ENCODE measurements at places on chromosomes 16 and 17. TPM values are rescaled to one million over a fixed set of nuclear protein-coding genes. Genes with fewer than 3 reads are reported as not detected.

GNG13 gene
- total RNA-seq: not detected

PTX4 gene
- not detected for total RNA-seq

DNA sequence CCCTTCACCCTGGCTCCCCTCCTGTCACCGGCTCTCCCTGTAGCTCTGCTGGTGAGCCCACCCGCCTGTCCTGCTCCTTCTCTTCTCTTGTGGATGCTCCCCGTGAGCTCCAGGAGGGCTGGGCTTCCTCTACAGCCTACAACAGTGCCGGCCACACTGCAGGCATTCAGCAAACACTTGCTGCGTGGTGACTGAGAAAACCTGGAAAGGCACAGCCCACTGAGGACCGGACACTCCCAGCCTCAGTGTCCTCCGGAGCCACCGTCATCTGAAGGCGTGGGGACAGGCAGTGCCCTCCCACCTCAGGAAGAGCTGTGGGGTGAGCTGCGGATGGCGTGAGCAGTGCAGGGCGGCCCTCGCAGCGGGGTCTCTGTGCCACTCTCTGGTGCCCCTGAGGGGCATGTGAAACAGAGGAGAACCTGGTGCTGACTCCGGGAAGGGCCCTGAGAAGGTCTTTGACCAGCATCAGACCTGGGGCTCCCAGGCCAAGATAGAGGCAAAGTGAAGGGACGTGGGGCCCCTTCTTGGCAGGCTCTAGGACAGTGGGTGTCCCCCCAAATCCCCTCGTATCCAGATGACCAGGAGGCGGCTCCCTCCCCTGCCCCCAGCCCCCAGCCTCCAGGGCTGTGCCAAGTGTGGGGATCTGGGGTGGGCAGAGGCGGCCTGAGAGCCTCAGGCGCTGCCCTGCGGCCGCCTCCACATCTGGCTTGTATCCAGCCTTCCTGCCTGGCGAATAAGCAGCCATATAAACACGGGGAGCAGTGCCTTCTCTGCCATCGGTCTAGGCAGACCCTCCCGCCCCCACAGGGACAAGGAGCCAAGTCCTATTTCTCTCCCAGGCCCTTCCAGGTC, 44.0 kb upstream of the PABPN1L start:
- no peak for DNase-seq
- H3K4me1 ChIP-seq: no peaks in the 10 kb centered on the region
- H3K27me3 ChIP-seq: peaks cover 5% of the 10 kb centered on the region
- no peak overlapping the region for H3K4me3 ChIP-seq
- no peak overlapping the region for H3K27ac ChIP-seq

- peak; percentile 69 for DNase-seq
- no peaks in the 10 kb centered on the region for H3K36me3 ChIP-seq
- no peaks in the 10 kb centered on the region for H3K27me3 ChIP-seq
- no peaks in the 10 kb centered on the region for H3K4me1 ChIP-seq
Measured at GRCh38 chr16:56824331-56824730, 40.7 kb upstream of the SLC12A3 start.

DNA sequence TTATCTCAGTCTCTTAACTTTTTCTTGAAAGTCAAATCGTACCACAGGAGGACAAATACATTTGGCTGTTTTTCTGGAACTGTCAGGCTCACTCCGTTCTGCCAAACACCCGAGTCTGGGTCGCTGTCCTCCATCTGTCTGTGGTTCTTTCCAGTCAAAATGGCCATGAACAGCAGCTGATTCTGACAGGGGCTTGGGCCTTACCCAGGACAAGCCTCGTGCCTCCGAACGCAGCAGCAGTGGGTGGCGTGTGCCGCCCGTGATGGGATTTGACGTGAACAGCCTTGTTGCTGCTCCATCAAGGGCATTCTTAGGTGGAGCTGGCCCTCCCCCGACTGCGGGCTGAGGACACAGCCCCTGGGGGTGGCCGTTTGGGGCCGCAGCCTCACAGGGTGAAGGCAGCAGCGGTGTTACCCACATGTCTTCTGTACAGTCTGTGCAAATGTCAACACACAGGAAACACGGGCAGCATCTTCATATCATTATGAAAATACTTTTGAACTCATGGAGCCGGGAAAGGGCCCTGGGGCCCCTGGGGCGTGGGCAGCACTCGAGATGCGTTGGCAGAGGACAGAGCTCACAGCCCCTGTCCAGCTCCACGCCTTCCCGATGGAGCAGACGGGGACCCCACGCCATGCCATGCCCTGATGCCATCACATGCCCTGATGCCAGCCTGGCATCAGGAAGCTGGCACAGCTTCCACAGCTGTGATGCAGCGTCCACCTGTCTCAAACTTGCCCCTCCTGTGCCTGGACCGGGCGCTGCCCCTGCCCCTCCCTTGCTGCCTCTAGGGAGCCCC, 8.6 kb upstream of the ACSF3 start:
- H3K27me3 ChIP-seq: peaks cover 24% of the 10 kb centered on the region
- no peak overlapping the region for H3K4me3 ChIP-seq
- no peak overlapping the region for H3K27ac ChIP-seq
- DNase-seq: no peak
- no peaks in the 10 kb centered on the region for H3K4me1 ChIP-seq

DNA sequence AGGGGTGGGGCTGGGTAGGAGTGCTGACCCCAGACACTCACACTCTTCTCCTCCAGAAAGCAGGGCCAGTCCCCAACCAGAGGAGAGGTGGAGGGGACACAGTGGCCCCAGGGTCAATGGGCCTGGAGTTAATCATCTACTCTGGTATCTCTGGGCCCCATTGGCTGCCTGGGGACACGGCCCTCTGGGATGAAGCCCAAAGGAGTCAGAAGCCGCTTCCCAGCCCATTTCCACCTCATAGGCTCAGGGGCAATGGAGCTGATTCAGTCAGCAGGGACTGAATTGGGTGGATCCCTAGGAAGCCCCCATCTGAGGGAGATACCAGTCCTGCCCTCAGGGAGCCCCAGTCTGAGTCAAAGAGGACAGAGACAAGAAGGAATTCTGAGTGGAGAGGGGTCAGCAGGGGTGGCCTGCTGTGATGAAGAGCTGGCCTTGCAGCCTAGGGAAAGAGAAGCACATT, 2.9 kb upstream of the NAGS start:
- DNase-seq: no peak
- no peaks in the 10 kb centered on the region for H3K36me3 ChIP-seq
- H3K27me3 ChIP-seq: peaks cover 33% of the 10 kb centered on the region
- no peak overlapping the region for H3K27ac ChIP-seq
- peaks cover 21% of the 10 kb centered on the region for H3K4me1 ChIP-seq

DNA sequence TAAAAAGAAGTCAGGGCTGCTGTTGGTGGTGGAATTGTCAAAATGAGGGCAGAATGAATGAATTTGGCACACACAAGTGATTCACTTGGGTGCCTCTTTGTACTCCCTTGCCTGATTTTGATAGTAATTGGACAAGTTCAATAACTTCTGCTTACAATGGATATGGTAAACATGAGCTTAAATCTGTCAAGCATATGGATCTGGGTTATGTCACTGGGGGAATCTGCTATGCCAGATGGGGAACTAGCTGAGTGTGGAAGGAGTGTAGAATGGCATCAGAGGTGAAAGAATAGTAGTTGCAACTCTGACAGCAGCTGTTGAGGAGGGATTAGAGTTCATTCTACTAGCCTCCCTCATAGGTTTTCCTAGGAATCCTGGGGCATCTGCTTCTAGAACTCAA, 724.2 kb upstream of the CDH8 start:
- no peak for DNase-seq
- no peaks in the 10 kb centered on the region for H3K36me3 ChIP-seq
- no peak overlapping the region for H3K4me3 ChIP-seq
- H3K27me3 ChIP-seq: no peaks in the 10 kb centered on the region
- H3K4me1 ChIP-seq: no peaks in the 10 kb centered on the region
- no peak overlapping the region for H3K27ac ChIP-seq

TAT gene
- 0.79 TPM for total RNA-seq

All from transverse colon (tissue), 4 donors.